Stimulated activated naive CD8-positive, alpha-beta T cell treated with anti-CD3 and anti-CD28 coated beads, Interleukin-15, Interleukin-2, amounts not matched to agents 100 U/mL and 50 U/mL, for 24 hours (primary cell): ENCODE measurements at places on chromosomes 12 and 14.
A peak's percentile ranks its signal among the peaks of the same experiment; 100 is the strongest.

DNA sequence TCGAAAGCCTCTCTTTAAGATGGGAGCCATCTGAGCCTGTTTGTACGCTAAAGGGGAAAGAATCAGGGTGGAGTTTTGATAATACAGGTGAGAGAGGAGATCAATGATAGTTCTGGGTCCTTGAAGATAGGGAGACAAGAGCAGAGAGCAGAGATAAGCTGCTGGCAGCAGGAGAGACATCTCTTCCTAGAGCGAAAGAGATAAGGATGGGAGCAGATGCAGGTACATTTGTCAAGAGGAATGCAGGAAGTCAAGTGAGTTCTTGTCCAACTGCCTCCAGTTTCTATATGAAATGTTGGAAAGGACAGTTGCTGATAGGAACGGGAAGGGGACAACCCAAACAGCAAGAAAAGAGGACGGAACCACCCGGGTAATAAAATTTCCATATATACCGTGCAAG is 24.7 kb upstream of the HIF1A start:
- no peak for DNase-seq

DNA sequence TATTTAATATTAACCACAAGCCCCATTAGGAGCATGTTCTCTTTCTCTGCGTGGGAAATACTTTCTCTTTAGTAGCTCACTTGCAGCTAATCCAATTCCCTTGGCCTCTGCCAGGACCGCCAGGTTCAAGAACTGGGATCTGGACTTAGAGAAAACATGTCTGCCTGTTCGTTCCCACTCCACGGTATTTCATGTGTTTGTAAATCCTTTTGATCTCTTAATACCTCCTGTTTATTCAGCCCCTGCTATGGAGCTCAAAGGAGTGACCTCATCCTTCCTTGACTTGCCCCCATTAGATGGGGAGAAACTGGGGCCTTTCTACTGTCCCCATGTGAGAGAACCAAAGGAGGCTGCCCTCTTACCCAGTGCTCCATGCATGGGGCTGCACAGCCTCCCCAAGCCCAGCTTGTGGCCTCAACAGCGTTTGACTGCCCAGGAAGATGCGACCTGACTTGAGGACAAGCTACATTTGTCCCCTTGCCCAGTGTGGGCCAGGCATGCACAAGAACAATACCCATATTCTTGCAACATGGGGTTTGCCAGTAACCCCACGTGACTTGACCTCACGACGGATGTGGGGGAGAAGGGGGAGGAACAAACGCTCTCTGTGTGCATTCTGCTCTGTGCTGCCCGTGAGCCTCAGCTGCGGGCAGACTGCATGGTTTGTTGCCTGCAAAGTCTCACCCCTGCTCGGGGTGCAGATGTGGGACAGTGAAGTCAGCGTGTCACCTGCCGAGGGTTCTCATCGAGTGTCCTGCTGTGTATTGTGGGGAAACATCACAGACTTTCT is 30.3 kb downstream of the CD9 start:
- peak; percentile 65 for DNase-seq

GRCh38 chr14:49363821-49364751 is 222.1 kb downstream of the RPS29 start:
- DNase-seq: no peak

- DNase-seq: no peak
Measured at GRCh38 chr12:111590552-111590951, 8.6 kb downstream of the ATXN2 start.

DNA sequence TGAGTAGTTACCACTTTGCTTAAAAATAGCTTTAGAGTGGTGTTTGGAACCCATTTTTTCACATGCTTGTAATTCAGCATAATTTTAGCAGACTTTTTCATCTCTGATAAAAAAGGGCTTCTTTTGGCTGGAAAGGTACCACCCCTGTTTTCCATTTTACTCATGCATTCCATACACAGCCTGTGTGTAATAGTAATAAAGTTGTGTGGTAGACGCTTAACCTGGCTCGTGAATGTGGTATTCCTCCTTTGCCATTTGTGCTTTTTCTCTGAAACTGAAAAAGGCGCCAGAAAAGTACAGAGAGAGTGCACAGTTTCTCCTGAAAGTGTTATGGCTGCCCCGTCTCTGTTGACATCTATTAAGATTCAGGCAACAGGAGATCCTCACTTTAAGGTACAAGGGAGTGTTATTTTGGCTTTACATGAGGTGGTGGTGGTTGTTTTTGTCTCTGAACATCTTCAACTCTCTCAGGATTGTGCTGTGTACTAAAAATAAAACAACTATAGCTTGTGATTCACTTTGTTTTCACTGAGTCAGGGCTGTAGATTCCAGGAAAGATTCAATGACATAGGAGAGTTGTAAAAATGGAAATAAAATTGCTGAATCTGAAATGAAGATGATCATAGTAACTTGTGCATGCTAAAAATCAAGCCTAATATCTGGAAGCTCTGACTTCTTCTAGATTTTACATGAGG is 45.6 kb upstream of the MIS18BP1 start:
- DNase-seq: no peak

GRCh38 chr14:37816135-37816534 is 220.7 kb downstream of the TTC6 start:
- DNase-seq: no peak

GRCh38 chr12:15863984-15864383 is 18.2 kb upstream of the STRAP start:
- DNase-seq: no peak

DNA sequence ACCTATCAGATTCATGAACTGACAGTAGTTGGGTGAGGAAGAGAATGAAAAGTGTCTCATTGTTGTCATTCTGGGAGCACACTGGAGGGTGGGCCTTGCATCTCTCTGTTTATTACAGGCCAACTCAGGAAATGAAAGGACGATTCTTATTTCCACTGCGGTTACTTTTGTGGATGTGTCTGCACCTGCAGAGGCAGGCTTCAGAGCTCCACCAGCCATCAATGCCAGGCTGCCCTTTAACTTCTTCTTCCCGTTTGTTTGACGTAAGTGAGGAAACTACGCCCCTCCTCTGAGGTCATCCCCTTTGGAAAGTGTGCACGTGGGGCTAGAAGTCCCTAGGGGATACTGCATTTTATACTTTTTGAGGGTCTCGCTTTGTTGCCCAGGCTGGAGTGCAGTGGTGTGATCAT is 33.7 kb downstream of the TCTN1 start:
- peak; percentile 59 for DNase-seq

- DNase-seq: no peak
Measured at GRCh38 chr12:91271185-91271584, 88.6 kb upstream of the DCN start.

- DNase-seq: no peak
Measured at GRCh38 chr14:23299986-23300686, 2.5 kb downstream of the PPP1R3E start.

- DNase-seq: peak; percentile 30
Measured at GRCh38 chr12:68613209-68613904, 2.7 kb downstream of the RAP1B start.

DNA sequence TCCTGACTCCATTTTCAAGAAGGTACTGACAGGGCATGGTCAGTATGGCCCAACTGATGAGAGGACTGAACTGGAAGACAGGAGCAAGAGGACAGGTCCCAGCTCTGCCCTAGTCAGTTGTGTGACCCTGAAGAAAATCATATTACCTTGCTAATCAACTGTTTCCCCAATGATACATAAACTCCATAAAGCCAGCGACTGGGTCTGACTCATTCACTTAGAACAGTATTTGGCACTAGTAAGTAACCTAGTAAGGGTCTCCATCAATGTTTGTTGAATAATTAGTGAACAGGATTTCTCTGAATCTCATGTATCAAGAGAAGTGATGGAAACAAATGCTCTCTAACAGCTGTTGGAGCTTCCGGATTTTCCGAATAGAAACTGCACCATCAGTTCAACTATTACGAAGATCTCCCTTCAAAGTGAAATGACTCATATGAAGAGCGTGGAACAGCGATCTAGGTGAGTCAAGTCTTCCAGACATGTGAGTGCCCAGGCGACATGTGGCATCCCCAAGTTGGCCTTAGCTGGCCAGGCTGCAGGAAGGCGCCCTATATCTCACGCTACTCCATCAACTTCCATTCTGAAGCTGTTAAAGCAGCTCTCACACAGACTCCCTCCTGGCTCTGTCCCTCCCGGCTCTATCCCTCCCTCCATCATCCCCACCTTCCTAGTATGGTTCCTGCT is 94.5 kb downstream of the TTC7B start:
- DNase-seq: peak; percentile 8

- DNase-seq: no peak
Measured at GRCh38 chr12:118964988-118965387, 16.4 kb upstream of the SRRM4 start.

- DNase-seq: no peak
Measured at GRCh38 chr12:7951671-7952070, 15.7 kb upstream of the SLC2A3 start.

GRCh38 chr12:132150780-132151144 is 6.5 kb downstream of the NOC4L start:
- peak; percentile 3 for DNase-seq

GRCh38 chr12:85393606-85394005 is 113.6 kb downstream of the ALX1 start:
- no peak for DNase-seq

GRCh38 chr12:95571369-95571768 is 20.1 kb upstream of the USP44 start:
- no peak for DNase-seq

DNA sequence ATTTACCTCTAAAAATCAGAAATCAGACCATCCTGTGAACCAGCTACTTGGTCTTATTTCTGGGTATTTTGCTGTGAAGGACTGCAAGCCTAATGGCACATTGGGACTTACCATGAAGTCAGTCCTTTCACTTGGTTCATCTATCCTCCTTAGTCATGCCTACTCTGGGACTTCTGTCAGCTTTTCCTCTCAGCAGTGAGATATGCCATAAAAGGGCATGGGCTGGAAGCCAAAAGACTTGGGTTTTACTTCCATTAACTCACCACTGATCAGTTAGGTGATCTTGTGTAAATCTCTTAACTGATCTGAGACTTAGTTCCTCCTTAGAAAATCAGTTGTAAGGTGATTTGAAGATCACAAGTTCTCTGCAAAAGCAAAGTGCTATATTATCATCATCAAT is 116.5 kb downstream of the PAH start:
- no peak for DNase-seq

- DNase-seq: no peak
Measured at GRCh38 chr14:74346341-74346740, 1.9 kb upstream of the VRTN start.

- no peak for DNase-seq
Measured at GRCh38 chr12:58731096-58731495, 189.2 kb downstream of the LRIG3 start.

GRCh38 chr12:40788276-40788675 is 96.0 kb downstream of the CNTN1 start:
- DNase-seq: no peak

GRCh38 chr12:104181313-104181712 is 34.3 kb upstream of the TXNRD1 start:
- DNase-seq: no peak

DNA sequence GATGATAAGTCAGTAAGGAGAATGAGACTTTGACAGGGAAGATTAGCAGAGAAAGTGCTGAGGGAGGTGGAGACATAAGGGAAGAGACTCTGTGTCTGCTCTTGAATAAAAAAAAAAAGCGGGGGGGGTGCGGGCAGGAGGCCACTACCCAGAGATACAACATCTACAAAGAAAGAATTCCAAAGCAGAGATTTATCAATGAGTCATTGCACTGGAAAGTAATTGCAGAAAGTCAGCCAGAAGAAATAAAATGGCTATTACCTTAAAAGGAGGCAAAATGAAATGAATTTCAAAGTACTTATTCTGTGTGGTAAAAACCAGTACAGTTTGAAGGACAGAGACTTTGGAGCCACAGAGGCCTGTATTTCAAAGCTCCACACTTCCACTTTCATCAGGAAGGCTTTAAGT is 267.1 kb upstream of the PRKD1 start:
- no peak for DNase-seq

- no peak for DNase-seq
Measured at GRCh38 chr14:69695322-69696203, 71.4 kb upstream of the SRSF5 start.

GRCh38 chr12:49923035-49923644 is 19.4 kb upstream of the FAIM2 start:
- no peak for DNase-seq

GRCh38 chr12:45816652-45817051 is 87.1 kb downstream of the ARID2 start:
- DNase-seq: no peak

GRCh38 chr12:6612652-6613014 is 5.5 kb upstream of the CHD4 start:
- DNase-seq: no peak

DNA sequence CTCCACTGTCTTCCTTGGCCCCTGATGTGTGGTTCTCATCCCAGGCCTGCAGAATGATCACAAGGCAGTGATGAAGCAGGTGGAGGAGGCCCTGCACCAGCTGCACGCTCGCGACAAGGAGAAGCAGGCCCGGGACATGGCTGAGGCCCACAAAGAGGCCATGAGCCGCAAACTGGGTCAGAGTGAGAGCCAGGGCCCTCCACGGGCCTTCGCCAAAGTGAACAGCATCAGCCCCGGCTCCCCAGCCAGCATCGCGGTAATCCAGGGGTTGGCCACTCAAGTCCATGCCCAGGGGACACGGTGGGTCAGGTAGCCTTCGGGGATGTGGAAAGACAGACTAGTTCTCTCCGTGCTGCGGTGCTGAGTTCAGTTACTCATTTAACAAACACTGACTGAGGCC is 11.0 kb downstream of the PSMD9 start:
- DNase-seq: no peak

DNA sequence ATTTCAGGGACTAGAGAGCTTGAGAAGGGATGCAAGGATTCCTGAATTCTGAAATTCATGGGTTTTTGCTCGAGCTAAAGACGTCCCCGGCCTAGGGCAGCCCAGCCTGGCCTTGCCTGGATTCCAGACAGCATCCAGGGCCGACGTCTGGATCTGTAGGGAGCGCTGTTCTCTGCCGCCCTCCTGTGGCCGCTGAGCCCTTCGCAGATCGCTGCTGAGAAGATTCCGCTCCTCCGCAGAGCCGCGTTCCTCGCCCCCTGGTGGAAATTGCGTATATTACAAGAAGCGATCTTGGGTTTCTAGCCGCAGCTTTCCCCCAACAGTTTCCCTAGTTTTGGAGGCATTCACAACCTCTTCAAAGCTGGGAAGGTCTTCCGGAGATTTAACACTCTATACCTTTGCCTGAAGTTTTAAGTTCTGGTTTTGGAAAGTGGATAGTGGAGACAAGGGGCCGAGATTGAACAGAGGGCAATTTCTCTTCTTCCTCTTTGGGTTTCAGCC is 5.1 kb downstream of the CISTR start:
- peak; percentile 89 for DNase-seq

DNA sequence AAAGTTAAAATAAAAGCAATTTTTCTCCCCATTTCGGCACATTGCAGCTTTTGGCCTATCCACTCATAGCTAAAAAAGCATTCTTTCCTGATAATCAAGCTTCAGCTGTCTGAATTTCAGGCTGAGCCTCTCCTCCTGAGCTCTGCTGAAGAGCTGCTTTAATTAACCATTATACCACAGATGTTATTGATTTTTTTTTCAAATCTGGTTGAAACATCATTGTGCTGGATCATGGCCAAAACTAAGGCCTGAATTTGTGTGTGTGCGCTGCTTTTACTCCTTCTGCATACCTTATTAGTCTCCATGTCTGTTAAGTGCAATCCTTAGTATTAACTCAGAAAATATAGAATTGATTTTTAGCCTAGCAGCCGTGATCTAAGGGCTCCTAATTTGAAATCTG is 52.3 kb downstream of the MBIP start:
- no peak for DNase-seq
